ENCODE measurements at places on chromosomes 6 and 20.

DNA sequence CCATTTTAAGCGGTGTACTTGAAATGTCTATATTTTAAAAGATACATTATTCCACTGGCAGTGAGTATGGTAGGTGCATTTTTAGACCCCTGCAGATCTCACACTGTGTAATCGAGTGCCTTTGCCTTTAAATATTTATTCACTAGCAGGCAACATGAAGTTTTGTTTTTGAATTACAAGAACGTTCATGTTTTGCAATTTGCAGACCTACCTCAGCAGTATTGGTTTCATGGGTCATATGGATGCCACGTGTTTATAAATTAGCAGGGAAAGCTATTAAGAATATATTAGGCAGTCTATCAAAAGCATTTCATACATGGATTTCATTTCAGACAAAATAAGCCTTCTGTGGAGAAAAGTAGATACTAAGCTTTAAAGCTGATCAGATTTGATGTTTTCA, 7.2 kb downstream of the MAP3K4 start:
- no peak for DNase-seq

DNA sequence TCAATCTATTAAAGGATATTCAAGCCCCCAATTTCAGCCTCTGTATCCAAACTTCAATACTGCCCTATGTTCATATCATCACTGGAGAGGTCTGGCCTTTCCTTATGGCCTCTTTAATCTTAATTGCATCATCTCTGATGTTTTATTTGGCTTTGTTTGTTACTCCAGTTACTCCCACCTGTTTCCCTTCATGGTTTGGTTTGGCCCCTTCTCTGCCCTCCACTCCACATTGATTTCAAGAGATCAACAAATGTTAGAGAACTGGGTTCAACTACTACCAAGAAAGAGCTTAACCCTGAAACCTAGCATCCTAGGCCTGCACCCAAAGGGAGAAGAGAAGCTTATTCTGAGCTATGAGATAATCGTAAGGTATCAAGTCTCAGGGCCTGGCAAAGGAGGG, 221.6 kb downstream of the LAMA2 start:
- no peak for DNase-seq

- DNase-seq, result no peak
These were observed 42.1 kb downstream of the GMDS start for GRCh38 chr6:2203264-2203663.

GRCh38 chr6:169839029-169839481, 87.6 kb downstream of the ERMARD start:
- DNase-seq, result no peak

- DNase-seq, result no peak
These were observed 135.9 kb downstream of the KHDRBS2 start for GRCh38 chr6:62150048-62150663.

DNA sequence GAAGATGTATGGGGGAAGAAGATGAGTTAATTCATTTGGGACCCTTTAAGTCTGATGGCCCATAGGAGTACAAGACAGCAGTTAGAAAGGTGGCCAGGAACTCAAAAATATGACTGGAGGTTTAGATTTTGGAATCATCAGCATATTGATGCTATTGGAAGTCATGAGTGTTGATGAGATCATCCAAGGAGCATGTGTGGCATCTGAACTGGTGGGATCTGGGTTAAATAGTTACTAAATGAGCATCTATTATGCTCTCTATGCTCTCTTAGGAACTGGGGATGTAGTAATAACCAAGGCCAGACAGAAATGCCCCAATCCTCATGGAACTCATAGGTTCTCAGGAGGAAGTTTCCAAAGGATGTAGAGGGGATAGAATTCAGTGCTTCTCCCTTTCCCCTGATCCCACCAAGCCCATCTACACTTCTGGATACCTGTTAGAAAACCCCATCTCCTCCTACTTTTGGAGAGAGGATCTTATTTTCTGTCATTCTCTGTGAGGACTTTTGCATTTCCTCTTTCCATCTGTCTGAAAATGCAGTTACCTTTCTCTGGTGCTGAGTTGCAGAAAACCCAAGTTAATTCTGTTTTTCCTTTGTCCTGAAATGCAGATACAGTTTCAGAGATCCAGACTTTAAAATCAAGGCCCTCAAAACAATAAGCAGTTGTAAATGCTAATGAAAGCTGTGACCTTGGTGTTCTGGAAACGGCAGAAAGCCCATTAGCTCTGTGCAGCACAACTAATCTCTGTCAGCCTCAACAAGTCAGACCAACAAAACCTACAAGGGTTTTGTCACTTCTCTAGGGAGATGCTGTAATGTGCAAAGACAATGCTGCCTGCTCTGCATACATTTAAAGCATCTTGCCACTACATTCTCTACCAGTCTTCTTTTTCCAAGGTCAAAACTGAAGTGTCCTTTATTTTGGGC, 65.8 kb downstream of the TBC1D7 start:
- DNase-seq, result no peak

- no peak for DNase-seq
These were observed 293.5 kb downstream of the CDKAL1 start for GRCh38 chr6:20827798-20828197.

GRCh38 chr6:3825851-3826581, 23.2 kb upstream of the FAM50B start:
- no peak for DNase-seq

Data from stimulated activated CD8-positive, alpha-beta memory T cell treated with anti-CD3 and anti-CD28 coated beads, Interleukin-4, amount 100 ng/mL, for 1 hour (primary cell).